ENCODE measurements at places on chromosomes 2 and 18.
A peak's percentile ranks its signal among the peaks of the same experiment; 100 is the strongest.

DNA sequence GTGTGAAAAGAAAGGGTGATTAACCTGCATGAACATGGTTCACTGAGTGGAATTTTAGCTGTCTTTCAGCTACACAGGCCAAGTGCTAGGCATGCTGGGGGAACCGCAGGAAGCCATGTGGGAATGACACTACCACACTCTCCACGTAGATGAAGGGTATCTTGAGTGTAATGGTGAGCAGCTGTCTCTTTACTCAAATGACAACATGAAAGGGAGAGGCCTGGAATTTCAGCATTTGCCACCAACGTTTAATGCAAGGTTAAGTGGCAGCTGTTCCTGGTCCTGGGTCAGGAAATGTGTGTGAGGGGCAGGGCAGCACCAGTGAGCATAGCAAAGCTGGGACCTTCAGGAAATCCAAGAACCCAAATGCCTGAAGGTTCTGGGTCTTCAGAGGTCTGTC, 588.4 kb downstream of the SLC4A3 start:
- DNase-seq = peak; percentile 30

- no peak for DNase-seq
Measured at GRCh38 chr2:228827056-228827700, 443.9 kb downstream of the PID1 start.

GRCh38 chr2:127359520-127359919, 28.3 kb downstream of the MAP3K2 start:
- no peak for DNase-seq

DNA sequence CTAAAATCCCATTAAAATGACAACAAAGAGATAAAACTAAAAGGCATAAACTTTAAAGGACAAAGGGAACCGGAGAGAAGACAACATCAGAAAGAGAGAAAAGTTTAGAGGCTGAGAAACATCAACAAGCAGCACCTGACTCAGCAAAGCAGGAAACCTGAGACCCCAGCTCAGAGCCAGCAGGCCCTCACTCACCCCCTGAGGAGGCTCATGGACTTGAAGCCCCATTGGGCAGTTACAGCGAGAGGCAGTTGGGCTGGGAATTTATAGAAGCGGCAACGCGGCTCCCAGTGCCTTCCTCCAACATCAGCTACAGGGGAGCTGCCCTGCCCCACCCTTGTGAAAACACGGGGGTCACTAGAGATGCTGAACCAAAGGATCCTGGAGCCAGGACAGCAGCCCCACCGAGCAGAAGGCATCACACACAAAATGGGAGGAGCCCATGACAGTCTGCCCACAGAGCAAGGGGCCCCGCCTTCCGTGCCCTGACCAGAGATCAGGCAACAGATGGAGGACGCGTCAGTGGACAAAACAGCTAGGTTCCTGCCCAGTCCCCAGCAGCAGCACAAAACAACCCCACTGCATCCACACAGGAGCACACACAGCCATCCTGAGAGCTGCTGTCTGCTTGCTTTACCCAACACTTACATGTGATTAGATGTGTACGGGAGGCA, 52.7 kb downstream of the CMPK2 start:
- peak; percentile 46 for DNase-seq

DNA sequence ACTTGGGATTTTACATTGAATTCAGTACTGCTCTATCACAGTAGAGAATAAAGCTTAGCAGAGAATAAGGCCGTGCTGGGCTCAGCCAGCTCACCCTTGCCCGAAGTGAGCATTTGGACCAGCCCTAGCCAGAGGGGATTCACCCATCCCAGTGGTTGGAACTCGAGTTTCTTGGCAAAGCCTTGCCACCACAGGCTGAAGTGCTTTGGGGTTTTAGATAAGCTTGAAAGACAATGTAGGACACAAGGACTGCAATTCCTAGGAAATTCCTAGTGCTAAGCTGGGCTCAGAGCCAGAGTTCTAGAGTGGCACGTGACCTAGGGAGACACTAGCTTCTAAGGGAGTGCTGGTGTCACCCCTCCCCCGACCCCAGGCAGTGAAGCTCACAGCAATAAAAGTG, 28.0 kb downstream of the SERPINB11 start:
- no peak for DNase-seq

GRCh38 chr2:73987109-73987947, 2.6 kb downstream of the TET3 start:
- DNase-seq = peak; percentile 72

- no peak for DNase-seq
Measured at GRCh38 chr18:816088-816653, 4.1 kb upstream of the YES1 start.

DNA sequence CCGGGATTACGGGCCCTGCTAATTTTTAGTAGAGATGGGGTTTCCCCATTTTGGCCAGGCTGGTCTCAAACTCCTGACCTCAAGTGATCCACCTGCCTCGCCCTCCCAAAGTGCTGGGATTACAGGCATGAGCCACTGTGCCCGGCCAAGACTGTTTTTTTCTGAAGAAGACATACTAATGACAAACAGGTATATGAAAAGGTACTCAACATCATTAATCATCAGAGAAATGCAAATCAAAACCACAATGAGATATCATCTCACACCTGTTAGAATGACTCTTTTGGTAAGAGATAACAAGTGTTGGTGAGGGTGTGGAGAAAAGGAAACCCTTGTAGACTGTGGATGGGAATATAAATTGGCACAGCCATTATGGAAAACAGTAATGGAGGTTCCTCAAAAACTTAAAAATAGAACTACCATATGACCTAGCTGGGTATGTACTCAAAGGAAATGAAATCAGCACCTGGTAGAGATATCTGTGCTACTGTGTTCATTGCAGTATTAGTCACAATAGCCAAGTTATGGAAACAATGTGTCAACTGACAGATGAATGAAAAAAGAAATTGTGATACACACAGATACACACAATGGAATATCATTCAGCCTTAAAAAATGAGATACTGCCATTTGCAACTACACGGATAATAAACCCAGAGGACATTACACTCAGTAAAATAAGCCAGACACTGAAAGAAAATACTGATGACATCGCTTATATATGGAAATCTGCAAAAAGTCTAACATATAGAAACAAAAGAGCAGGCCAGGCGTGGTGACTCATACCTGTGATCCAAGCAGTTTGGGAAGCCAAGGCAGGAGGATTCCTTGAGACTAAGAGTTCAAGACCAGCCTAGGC, 20.8 kb downstream of the SOS1 start:
- no peak for DNase-seq

DNA sequence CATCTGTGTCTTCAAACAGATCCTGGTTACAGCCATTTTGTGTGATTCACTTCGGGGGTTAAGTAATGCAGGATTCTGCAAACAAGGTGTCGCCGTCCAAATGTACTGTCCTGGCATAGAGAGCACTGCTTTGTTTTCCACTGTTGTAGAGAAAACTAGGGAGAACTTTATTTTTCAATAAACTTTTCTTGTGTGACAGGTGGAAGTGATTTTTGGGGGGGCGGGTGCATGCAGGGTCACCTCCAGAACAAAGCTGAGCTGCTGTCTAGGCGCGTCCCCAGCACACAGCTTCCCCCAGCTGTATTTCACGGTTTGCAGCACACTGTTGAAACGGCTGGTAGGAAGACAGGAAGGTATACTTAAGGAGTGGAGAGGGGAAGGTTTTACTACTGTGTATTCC, 200.6 kb downstream of the MGAT5 start:
- no peak for DNase-seq

GRCh38 chr2:225515033-225515432, 115.5 kb downstream of the NYAP2 start:
- DNase-seq = no peak

GRCh38 chr2:241728627-241729026, 5.8 kb upstream of the D2HGDH start:
- no peak for DNase-seq

DNA sequence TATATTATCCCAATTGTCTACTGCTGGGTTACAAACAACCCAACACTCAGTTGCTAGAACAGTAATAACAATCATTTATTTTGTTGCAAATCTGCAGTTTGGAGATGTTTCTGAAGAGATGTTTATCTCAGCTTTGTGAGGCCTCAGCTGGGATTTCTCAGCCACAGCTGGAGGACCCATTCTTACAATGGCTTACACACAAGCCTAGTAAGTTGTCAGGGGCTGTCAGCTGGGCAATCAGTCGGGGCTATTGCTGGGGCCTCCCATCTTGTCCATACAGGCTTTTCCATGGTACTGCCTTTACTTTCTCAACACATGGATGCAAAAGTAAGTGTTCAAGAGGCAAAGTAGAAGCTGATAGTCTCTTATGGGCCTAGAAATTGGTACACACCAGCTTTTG, 491.7 kb upstream of the NXPH2 start:
- no peak for DNase-seq

- no peak for DNase-seq
Measured at GRCh38 chr18:61865466-61866175, 27.2 kb downstream of the RNF152 start.

DNA sequence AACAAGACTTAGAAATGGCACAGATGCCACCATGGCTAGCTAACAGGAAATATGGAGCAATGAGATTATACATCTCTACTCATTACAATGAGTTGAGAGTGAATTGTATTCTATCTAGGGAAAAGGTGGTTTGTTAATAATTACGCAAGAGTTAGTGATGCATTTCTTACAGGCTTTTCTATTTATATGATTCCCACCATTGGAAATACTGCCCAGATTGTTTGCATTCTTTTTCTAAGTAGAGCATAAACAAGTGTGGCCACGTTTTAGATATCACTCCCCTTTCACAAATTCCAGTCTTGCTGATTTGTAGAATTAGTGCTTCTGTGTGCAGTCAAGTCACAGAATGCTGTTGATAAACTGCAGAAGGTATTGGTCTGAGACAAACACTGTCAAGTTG, 56.6 kb downstream of the ZNF804A start:
- no peak for DNase-seq

DNA sequence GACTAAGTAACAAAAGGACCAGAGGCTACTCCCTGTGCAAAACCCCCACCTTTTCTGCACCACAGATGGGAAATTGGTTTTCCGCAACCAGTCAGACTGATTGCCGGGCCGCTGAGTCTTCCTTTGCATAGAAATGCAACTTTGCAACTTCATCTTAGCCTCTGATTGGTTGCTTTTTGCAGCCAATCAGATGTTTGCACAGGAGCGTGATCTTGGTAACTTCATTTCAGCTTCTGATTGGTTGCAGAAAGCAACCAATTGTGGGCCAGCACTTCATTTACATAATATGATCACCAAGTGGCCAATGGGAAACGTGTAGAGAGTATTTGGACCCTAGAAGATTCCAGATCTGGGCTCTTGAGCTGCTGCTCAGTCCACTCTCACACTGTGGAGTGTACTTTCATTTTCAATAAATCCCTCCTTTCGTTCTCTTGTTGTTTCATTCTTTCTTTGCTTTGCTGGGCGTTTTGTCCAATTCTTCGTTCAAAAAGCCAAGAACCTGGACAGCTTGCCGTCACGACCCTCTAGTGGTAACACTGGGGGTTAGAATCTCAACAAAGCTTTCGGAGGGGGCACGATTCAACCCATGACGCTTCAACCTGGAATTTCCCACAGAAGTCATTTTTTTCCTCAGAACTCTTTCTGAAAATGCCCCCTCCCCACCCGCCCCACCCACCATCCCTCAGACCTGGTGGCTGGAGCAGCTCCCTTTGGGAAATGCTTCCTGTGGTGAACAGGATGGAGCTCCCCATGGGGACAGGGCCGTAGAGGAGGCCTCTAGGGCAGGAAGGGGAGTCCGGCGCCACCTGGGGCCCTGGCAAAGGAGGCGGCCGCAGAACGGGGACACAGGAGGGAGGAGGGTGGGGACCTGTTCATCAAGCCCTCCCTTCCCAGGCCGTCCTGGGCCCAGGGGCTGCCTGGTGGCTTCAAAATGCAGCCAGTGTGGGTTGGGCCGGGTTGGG, 31.8 kb upstream of the KCNF1 start:
- DNase-seq = no peak

GRCh38 chr2:48459921-48460320, 70.0 kb upstream of the STON1 start:
- DNase-seq = no peak

DNA sequence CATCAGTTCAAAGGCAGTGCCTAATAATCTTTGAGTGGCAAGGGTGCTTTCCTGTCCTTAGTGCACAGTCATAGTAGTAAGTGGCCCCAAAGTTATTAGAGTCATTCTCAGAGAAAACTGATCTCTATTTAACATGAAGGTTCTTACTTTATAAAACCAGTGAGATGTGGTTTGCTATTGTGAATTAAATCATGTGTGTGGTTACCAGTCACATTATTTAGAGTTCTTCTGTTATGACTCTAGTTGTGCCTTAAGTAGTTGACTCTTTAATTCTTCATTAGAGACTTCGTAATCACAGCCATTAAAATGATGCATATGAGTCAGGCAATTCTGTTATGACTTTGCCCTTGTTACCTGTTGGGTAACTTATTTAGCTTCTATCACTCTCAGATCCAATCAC, 1392.9 kb upstream of the ACVR2A start:
- no peak for DNase-seq

DNA sequence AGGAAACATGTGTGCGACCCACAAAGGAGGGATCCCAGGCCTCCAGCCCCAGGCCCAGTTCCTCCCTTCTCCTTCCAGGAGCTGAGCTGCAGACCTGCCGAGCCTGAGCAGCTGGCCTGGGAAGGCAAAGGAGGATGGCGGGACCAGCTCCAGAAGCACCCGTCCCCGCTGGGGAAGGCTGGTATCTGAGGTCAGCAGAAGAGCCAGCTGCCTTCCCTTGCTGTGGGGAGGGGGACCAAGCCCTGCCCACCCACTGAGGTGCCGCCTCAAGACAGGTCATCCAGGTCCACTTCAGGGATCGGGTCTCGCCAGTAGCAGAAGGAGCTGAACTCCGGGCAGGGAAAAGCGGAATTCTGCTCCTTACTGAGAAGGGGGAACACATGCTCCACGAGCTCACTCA, 73.2 kb downstream of the EMILIN2 start:
- no peak for DNase-seq

DNA sequence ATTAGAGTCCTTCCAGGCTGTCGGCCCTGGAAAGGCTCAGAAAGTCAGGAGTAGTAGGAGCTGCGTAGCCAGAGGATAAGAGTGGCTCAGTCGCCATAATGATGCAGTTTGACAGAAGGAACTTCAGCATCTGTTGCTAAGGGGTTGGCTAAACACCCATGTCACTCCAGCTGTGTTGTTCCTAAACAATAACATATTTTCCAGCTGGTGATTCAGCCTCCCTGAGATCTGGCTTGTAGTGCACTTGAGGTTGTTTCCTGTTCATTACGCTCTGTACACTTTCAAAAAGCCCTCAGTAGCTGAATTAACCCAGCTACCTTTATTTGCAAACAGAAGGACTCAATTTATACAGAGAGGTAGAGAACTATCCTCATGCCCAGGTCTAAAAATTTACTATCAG, 39.7 kb upstream of the EPAS1 start:
- DNase-seq = no peak

DNA sequence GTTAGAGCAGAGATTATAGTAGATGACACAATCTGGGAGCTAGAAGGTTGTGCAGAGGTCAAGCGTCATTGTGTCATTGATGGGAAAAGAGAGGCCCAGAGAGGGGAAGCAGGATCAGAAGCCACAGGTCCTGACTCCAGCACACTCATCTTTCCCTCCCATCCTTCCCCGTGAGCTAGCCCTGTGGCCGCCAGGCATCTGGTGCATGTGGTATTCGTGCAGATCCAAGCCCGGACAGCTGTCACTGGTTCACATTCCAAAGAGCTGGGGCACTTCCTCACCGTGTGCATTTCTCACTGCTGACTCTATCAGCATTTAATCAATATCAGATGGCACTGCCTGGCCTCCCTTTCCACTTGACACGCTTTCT, 94.1 kb upstream of the THOC1 start:
- peak; percentile 70 for DNase-seq

Data from retina (tissue), 1 donor.